ENCODE measurements at places on chromosomes 2 and 18. TPM values are rescaled to one million over a fixed set of nuclear protein-coding genes. Genes with fewer than 3 reads are reported as not detected.

DNA sequence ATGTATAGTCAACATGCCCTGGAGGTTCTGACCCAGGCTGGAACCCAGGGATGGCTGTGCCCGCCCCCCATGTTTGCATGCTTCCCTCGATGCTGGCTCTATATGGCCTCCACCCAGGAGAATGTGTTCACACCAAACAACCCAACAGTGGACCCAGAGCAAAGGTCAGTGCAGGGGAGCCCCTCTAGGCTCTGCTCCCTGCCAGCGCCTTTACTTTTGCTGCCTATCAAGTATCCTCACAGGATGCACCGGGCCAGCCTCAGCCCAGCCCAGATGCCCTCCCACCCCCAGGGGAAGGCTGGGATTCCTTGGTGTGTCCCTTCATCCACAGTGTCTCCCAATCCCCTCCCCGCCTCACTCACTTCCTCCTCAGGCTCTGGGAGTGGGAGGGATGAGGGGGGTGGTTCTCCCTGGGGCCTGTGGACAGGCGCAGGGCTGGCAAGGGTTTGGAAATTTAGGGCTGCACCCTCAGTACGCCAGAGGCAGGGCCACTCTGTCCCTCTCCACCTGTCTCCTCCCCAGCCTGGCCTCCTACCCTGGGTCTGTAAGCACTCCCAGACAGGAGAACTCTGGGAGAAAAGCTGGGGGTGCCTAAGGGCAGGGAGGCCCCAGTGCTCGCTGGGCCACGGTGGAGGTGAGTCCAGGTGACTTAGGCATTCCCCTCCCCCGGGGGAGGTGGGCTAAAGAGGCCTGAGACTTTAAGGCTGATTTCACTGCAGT is 2.3 kb downstream of the ATP6V1B1 start:
- no peaks in the 10 kb centered on the region for H3K36me3 ChIP-seq
- no peak overlapping the region for H3K4me3 ChIP-seq

DNA sequence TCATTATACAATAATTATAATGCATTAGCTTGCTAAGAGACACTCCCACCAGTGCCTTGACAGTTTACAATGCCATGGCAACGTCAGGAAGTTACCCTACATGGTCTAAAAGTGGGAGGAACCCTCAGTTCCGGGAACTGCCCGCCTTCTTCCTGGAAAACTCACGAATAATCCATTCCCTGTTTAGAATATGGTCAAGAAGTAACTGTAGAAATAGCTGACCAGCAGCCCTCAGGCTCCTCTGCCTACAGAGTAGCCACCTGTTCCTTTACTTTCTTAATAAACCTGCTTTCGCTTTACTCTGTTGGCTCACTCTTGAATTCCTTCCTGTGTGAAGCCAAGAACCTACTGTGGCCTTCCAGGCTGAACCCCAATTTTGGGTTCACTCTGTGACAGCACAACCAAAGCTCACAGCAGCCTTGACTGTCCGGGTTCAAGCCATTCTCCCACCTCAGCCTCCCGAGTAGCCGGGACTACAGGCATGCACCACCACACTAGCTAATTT is 20.0 kb upstream of the PTPN2 start:
- H3K4me3 ChIP-seq = no peak overlapping the region
- peaks cover 23% of the 10 kb centered on the region for H3K4me1 ChIP-seq
- no peak overlapping the region for H3K27ac ChIP-seq
- peak; percentile 35 for DNase-seq
- H3K27me3 ChIP-seq = peaks cover 20% of the 10 kb centered on the region

- peak; percentile 68 for DNase-seq
- H3K36me3 ChIP-seq = no peaks in the 10 kb centered on the region
- H3K4me3 ChIP-seq = no peak overlapping the region
- H3K27me3 ChIP-seq = peaks cover 83% of the 10 kb centered on the region
- H3K27ac ChIP-seq = peak overlapping the region; percentile 72
Observed at GRCh38 chr2:176455816-176456291, 186.6 kb downstream of the MTX2 start.

PLCD4 gene
- total RNA-seq = 0.99 TPM

DNA sequence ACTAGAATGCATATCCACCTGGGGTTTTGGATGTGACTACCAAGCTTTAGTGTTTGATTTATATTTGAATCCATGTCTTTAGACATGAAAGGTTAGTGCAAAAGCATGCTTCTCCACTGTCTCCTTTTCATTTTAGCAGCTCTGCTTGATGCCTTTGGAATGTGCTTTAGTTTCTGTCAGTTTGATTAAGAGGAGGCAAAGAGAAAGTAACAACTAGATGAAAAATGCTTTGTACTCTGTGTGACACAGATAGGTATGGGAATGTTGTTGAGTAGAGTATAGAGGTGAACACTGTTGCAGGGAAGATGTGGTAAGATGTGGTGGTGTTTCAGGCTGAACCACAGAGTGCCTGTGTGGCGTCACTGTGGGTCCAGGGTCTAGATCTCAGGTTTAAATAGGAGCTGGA is 19.8 kb downstream of the PIK3C3 start:
- H3K27ac ChIP-seq = no peak overlapping the region
- H3K4me3 ChIP-seq = no peak overlapping the region
- H3K36me3 ChIP-seq = peaks cover 25% of the 10 kb centered on the region
- no peaks in the 10 kb centered on the region for H3K4me1 ChIP-seq
- H3K27me3 ChIP-seq = no peaks in the 10 kb centered on the region

DNA sequence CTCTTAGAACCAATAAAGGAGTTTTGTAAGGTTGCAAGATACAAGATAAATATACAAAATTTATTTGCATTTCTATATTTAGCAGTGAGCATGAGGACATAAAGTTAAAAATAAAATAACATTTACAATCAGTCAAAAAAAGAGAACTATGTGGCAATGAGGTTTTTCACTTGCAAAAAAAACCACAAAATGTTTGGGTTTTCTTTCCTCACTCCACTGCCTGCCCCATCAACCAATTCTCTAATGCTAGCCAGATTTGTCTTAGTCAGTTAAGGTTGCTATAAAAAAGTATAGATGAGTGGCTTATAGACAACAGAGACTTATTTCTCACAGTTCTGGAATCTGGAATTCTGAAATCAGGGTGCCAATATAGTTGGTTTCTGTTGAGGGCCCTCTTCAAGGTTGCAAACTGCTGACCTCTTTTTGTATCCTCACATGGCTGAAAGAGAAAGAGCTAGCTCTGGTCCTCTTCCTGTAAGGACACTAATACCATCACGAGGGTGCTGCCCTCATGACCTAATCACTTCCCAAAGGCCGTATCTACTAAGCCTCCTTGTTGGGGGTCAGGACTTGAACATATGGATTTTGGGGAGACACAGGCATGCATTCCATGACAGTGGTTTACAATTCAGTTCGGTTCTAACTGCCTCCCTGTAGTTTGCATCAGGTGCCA is 566.2 kb downstream of the GALR1 start:
- no peaks in the 10 kb centered on the region for H3K27me3 ChIP-seq
- H3K36me3 ChIP-seq = no peaks in the 10 kb centered on the region
- DNase-seq = no peak
- no peak overlapping the region for H3K27ac ChIP-seq
- no peaks in the 10 kb centered on the region for H3K4me1 ChIP-seq

DNA sequence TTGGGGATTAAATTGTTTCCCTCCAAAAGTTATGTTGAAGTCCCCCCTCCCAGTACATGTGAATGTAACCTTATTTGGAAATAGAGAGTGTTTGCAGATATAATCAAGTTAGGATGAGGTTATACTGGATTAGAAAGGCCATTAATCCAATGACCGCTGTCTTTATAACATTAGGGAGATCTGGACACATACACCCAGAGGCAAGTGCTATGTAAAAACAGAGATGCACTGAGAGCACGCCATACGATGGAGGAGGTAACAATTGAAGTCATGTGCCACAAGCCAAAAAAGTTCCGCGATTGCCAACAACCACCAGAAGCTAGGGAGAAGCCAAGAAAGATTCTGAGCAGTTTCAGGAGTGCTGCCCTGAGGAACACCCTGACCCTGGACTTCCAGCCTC is 153.3 kb downstream of the RNF144A start:
- H3K4me1 ChIP-seq = no peaks in the 10 kb centered on the region
- no peak for DNase-seq
- no peaks in the 10 kb centered on the region for H3K27me3 ChIP-seq
- H3K36me3 ChIP-seq = peaks cover 6% of the 10 kb centered on the region
- no peak overlapping the region for H3K27ac ChIP-seq

DNA sequence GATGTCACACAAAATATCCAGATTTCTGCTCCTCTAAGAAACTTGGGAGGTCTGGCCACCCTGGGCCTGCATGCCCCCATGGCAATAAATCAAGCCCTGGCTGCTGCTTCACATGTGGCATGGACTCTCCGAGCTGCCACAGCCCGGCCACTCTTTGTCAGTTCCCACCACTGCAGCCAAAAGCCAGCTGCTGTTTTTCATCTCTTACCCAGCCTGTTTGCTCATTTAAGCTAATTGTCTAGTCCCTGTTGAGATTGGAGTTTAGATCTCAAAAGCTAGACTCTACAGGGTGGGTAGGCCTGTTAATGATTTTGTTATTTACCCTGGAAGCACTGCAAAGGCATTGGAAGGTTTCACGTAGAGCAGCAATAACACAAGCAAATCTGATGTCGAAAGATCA is 20.9 kb upstream of the ANXA4 start:
- H3K4me3 ChIP-seq = no peak overlapping the region
- no peak overlapping the region for H3K27ac ChIP-seq
- no peaks in the 10 kb centered on the region for H3K27me3 ChIP-seq
- H3K36me3 ChIP-seq = no peaks in the 10 kb centered on the region
- no peak for DNase-seq

DNA sequence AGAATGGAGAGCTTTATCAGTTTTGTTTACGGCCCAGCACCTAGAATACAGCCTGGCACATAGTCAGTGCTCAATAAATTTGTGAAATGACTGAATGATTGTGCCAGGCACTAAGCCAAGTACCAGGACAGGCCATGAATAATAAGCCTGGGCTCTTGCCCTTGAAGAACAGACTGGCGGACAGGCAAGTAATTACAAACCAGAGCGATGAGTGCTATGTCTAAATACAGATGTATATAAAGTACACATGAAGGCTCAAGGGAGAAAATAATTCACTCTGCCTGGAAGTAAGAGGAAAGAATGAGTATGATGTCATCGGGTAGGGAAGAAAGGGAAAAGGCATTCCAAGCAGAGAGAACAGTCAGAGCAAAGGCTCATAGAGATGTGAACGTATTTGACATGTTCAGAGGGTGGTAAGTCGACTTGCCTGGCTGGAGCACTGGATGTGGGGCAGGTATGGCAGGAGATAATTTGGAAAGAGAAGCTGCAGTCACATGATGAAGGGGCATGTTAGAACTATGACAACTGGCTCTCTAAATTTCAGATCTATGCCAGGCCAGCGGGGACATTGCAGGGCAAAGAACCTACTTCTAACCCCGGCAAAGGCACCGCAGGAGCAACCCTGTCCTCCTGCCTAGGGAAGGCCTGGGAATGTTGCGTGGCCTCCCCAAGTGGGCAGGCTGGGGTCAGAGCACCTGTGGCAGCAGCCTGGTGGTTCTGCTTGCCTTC is 119.1 kb upstream of the STPG4 start:
- H3K4me3 ChIP-seq = no peak overlapping the region
- peaks cover 61% of the 10 kb centered on the region for H3K4me1 ChIP-seq
- no peak for DNase-seq

DNA sequence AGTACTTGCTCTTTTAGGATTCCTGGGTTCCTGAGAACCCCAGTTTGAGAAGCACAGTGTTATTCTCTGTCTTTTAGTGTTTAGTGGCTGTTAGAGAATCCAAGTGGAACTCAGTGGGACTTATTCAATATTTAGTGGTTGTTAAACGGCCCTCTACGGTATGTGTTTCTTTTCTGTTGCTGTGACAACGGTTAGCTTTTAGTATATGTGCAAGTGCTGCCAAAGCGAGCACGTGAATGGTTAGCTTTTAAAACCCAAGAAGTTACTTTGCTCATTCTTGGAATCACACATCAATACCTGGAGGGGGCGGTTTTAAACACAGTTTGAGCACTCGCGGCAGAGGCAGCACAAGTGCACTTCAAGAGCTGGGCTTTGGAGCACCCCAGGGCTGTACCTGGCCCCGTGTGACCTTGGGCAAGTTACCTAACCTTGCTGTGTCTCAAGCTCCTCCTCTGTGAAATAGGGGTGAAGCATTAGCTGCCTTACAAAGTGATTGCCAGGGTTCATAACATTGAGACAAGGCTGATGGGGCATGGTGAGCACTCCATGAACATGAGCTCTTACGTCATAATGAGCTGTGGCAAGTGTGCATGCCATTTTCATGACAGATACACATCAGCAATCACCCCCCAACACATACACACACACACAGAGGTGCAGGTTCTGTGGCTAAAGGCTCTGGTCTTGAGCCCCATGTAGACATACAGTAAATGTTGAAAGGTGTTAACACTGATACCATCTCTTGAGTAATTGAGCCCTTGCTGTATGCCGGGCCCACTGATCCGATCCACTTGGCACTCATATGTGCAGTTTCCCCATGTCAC is 234.1 kb downstream of the ALPK2 start:
- no peak overlapping the region for H3K4me3 ChIP-seq
- H3K27ac ChIP-seq = no peak overlapping the region
- DNase-seq = no peak
- H3K36me3 ChIP-seq = peaks cover 52% of the 10 kb centered on the region

CYP27C1 gene
- total RNA-seq = 0.11 TPM

IL36A gene
- not detected for total RNA-seq

DNA sequence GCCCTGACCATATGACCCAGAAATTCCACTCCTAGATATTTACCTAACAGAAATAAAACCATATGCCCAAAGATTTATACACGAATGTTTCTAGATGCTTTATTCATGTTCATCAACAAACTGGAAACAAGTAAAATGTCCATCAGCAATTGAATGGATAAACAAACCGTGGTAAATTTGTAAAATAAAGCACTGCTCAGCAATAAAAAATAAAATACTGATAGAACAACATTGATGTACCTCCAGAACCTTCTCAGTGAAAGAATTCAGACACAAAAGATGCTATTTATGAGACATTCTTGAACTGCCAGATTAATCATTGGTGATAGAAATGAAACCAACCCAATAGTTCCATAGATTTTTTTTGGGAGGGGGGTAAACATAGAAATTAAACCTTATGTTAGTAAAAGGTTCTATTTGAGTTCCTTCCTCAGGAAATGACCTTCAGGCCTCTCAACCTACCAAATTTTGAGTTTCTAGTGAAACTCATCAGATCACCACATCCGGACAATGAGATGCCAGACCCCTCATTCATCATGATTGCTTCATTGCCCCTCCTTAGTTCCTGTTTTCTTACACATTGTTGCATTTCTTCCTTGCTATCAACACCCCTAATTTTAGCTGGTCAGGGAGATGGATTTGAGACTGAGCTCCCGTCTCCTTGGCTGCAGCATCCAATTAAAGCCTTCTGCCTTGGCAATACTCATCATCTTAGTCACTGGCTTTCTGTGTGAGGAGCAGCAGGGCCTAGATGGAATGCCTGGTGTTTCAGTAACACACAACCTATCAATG is 203.5 kb downstream of the LPIN1 start:
- H3K27ac ChIP-seq = no peak overlapping the region
- H3K27me3 ChIP-seq = no peaks in the 10 kb centered on the region
- DNase-seq = no peak
- H3K4me3 ChIP-seq = no peak overlapping the region

CLIP4 gene
- total RNA-seq = 33.6 TPM

REG3A gene
- total RNA-seq = not detected

DNA sequence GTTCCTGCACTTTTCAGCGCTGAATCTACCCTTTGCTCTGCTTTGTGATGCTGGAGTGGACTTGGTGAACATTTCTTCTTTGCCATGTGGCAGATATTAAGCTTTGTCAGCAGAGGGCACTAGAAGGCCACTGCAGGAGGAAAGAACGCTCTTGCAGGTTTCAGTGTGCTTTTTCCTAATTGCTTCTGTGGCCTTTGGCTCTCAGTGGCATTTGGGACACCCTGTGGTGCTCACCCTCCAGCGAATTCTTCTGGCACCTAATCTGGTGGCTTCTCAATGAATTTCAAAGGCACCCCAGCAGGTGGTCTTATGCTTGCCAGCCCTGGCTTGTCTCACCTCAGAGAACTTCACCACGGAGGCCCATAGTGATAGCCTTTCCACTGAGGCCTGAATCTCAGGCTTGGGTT is 146.7 kb downstream of the MYO3B start:
- no peak overlapping the region for H3K27ac ChIP-seq
- peaks cover 5% of the 10 kb centered on the region for H3K27me3 ChIP-seq
- no peaks in the 10 kb centered on the region for H3K4me1 ChIP-seq

All from left ventricle myocardium inferior (tissue), 1 donor.